Activated effector memory CD4-positive, alpha-beta T cell treated with anti-CD3 and anti-CD28 coated beads, Interleukin-2, amount 50 U/mL, for 16 hours (primary cell): ENCODE measurements at places on chromosomes 13 and 19.

DNA sequence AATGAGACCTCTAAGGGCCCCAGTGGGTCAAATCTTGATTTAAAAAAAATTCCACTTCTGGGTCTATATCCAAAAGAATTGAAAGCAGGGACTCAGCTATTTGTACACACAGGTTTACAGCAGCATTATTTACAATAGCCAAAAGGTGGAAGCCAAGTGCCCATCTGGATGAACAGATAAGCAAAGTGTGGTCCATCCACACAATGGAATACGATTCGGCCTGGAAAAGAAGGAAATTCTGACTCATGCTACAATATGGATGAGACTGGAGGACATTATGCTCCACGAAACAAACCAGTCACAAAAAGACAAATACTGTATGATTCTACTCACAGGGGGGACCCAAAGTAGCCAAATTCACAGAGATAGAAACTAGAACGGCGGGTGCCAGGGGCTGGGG is 76.7 kb downstream of the CACNA1A start:
- no peak for DNase-seq

DNA sequence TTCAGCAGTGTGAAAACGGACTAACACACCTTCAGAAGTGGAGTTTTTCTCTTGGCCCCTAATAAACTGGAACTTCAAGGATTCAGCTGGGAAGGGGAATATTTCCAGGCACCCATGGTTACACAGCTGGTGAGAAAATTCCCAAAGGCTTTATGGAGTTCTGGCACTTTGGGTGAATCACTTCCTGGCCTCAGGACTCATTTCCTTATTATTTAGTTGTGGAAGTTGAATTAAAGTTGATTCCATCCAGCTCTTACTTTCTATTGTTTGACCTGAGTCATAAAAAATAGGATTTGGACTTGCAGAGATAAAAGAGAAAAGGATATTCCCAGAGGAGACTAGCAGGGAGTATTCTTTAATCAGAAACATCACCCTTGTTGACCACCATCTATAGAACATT is 882.1 kb downstream of the UQCRFS1 start:
- DNase-seq: no peak

DNA sequence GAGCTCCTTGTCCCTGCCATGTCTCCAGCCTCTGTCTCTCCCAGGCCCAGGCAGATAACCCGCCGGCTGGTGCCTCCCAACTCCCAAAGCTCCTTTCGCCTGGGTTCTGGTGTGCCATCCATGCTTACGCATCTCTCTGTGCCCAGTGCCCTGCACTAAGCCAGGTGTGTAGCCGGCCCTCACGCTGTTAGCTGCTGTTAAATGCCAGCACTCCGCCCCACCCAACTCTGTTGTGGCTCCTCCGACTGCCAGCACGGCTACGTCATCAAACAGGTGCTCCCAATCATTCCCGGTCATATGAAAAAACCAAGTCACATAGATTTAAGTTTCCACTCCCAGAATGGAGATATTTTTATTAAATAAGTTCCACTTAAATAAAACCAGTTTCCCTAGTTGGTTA is 7.0 kb upstream of the HSPH1 start:
- DNase-seq: no peak

DNA sequence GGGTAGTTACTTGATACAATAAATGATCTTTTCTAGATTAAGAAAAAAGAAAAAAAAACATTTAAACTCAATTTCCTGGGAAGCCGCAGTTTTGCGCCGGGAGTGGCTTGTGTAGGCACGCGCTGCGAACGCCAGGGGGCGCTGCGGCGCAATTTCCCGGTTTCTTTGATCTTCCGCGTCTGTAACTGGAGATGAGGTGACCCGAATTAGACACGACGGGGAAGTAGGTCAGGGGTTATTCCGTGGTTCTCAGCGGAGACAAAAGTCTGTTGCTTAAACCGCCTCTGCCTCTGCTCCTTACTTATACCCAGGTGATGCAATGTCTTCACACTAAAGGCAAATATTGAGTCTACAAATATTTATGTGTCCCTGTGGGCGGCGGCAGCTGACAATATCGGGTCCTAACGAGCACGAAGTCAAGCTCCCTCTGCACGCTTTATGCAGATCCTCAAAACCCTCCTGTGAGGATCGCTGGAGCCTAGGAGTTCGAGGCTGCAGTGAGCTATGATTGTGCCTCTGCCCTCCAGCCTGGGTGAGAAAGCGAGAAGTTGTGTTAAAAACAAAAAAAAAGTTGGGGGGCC is 15.2 kb downstream of the STXBP2 start:
- peak; percentile 96 for DNase-seq

- DNase-seq: no peak
Observed at GRCh38 chr19:35783469-35784434, 8.4 kb downstream of the ARHGAP33 start.
